ENCODE measurements at places on chromosomes 3 and 15. TPM values are rescaled to one million over a fixed set of nuclear protein-coding genes. Genes with fewer than 3 reads are reported as not detected.

Gene AP3B2
- total RNA-seq, result 30.6 TPM

Gene CGNL1
- total RNA-seq, result 41.4 TPM

Gene RTP1
- not detected for total RNA-seq

Gene WDR93
- total RNA-seq, result 0.66 TPM

Gene MYO5A
- 61.8 TPM for total RNA-seq

Gene SLC15A2
- total RNA-seq, result 28.6 TPM

Gene ARHGAP31
- 15.9 TPM for total RNA-seq

Gene APOD
- total RNA-seq, result 23.9 TPM

Gene KBTBD13
- not detected for total RNA-seq

Gene CCDC39
- total RNA-seq, result 0.66 TPM

Gene POLQ
- total RNA-seq, result 5.6 TPM

Gene STARD5
- 5.1 TPM for total RNA-seq

Gene PLCB2
- total RNA-seq, result 9.7 TPM

Gene LIPC
- total RNA-seq, result 0.55 TPM

Gene CPLX3
- 42.8 TPM for total RNA-seq

Gene ANKRD34C
- total RNA-seq, result 0.22 TPM

Gene CLCN2
- total RNA-seq, result 11.0 TPM

Gene POC1A
- 3.1 TPM for total RNA-seq

Gene DUOXA2
- not detected for total RNA-seq

Gene SLC28A2
- total RNA-seq, result not detected

Gene MSL2
- total RNA-seq, result 55.7 TPM

Gene IQCF5
- not detected for total RNA-seq

Gene ACAN
- total RNA-seq, result 44.0 TPM

Gene PLA2G4E
- 0.16 TPM for total RNA-seq

Gene CD200
- total RNA-seq, result 35.0 TPM

Gene FXR1
- total RNA-seq, result 290 TPM

Gene CLDN11
- total RNA-seq, result 16.8 TPM

Gene TMCO5A
- not detected for total RNA-seq

Gene TRIM42
- total RNA-seq, result not detected

Gene GUCA1C
- total RNA-seq, result 14.0 TPM

Gene SGO1
- 6.6 TPM for total RNA-seq

Gene HAPLN3
- 17.2 TPM for total RNA-seq

Gene RTP3
- total RNA-seq, result not detected

Gene CHP1
- total RNA-seq, result 71.2 TPM

Gene CLEC3B
- total RNA-seq, result 109 TPM

Gene LHFPL4
- total RNA-seq, result 16.8 TPM

Gene SLC2A2
- total RNA-seq, result not detected

Gene VWA5B2
- 1.2 TPM for total RNA-seq

Gene PARP15
- 0.82 TPM for total RNA-seq

Gene COL8A1
- total RNA-seq, result 40.2 TPM

Gene HRH1
- 7.6 TPM for total RNA-seq

Gene GABRB3
- total RNA-seq, result 44.0 TPM

Gene CKMT1A
- total RNA-seq, result 2.6 TPM

Gene PLCH1
- total RNA-seq, result 35.0 TPM

Gene LRRC34
- 17.3 TPM for total RNA-seq

Gene RAB43
- total RNA-seq, result 8.6 TPM

Gene TEX264
- total RNA-seq, result 35.4 TPM

Gene IQCB1
- 46.8 TPM for total RNA-seq

Gene WDR5B
- 8.7 TPM for total RNA-seq

Gene KIF23
- 22.6 TPM for total RNA-seq

Gene NEK10
- 6.2 TPM for total RNA-seq

Gene PRR23B
- total RNA-seq, result not detected

Gene PLSCR2
- not detected for total RNA-seq

Gene C3orf22
- total RNA-seq, result not detected

Data from camera-type eye (tissue), 1 donor.